Activated T-helper 2 cell treated with anti-CD3 and anti-CD28 coated beads, Interferon-gamma antibody, Interleukin-2, Interleukin-4, amounts not matched to agents 10 μg/mL and 5 μg/mL and 100 μg/mL, durations not matched to agents 14 hours and 24 hours and 36 hours (primary cell): ENCODE measurements at places on chromosomes 1 and 21. TPM values are rescaled to one million over a fixed set of nuclear protein-coding genes. Genes with fewer than 3 reads are reported as not detected.

DNA sequence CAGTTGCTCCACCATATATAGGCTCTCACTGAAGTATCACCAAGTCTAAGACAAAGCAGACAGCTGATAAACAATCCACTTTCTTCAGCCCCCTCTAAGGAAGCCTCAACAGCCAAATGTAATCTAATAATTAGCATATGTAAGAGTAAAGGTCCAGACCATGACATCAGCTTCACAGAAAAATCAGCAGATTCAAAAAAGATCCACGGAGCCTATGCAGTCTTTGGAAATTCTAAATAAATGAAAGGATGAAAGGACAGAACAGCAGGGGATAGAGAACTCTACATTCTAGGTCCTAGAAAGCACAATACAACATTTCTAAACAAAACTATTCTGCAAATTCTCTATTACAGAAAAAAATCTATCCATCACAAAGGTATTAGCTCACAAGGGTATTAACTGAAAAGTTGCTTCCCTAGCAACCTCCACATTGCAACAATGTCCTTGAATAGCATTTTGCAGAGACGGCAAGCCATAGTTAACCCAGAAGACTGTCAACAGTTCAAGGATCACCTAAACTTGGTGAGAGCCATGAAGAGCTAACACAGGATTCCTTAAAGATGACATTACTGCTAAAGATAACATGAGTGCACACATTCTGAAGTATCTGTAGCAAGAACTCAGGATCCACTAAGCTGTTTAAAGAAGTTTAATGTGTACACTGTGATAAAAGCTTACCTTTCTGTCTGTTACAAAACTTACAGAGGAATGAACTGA, 74.3 kb downstream of the SIPA1L2 start:
- no peak for DNase-seq

- no peak for DNase-seq
Measured at GRCh38 chr1:26583646-26584485, 54.3 kb downstream of the RPS6KA1 start.

The EVA1C gene
- total RNA-seq, result 8.1 and 8.4 TPM in 2 replicates

GRCh38 chr21:15326032-15326867, 261.4 kb upstream of the NRIP1 start:
- DNase-seq, result no peak

DNA sequence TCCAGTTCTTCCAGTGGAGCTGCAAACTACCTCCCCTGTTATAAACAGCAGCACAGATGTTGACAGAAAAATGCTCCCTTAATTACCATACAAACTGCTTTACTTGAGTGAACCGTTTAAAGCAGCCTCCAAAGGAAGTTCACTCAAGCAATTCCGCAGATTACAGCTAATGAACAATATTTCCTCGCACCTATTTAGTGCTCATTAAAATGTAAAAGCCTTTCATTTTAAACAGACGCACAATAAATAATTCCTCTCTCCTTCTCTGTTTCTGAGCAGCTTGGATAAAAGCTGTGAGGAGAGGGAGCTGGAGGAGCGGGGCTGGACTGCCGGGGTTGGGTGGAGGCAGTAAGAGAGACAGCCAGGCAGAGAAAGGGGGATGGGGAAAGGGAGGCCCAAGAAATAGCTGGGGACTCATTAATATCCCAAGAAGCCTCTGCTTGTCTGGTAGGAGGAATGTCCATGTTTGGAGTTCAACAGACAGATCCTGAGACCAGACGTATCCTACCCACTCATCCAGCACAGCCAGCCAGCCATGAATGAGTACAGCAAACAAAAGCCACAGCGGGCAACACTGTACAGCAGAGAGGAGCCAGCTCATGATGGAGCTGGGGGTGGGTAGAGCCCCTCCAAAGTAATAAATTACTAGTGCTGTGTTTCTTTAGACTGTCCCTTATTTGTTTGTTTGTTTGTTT, 227.7 kb downstream of the GPATCH2 start:
- no peak for DNase-seq

The NBPF6 gene
- total RNA-seq, result 0.23 and 0.50 TPM in 2 replicates

GRCh38 chr1:183554577-183554976, 35.7 kb downstream of the NCF2 start:
- DNase-seq, result no peak

The GSTM5 gene
- 0.09 and 0.46 TPM in 2 replicates for total RNA-seq
